BJ (cell line): ENCODE measurements at places on chromosomes 2 and 18. TPM values are rescaled to one million over a fixed set of nuclear protein-coding genes. Genes with fewer than 3 reads are reported as not detected.

Gene RETREG2
- 95.9 and 131 TPM in 2 replicates for polyA plus RNA-seq

Gene ECEL1
- polyA plus RNA-seq = not detected in 2 replicates

Gene FEV
- not detected in 2 replicates for polyA plus RNA-seq

Gene MC4R
- polyA plus RNA-seq = not detected in 2 replicates

Gene RRM2
- polyA plus RNA-seq = 23.5 and 31.8 TPM in 2 replicates

Gene SULT1C4
- polyA plus RNA-seq = 0.05 TPM in 1 of 2 replicates, not detected in the other

Gene TSN
- 41.6 and 58.7 TPM in 2 replicates for polyA plus RNA-seq

Gene RAB6C
- not detected in 2 replicates for polyA plus RNA-seq

Gene PLEKHH2
- polyA plus RNA-seq = 2.2 and 3.6 TPM in 2 replicates

Gene STK16
- 41.6 and 64.2 TPM in 2 replicates for polyA plus RNA-seq

Gene CRYGD
- polyA plus RNA-seq = not detected in 2 replicates

Gene NETO1
- 1.4 and 2.7 TPM in 2 replicates for polyA plus RNA-seq

Gene POTEC
- polyA plus RNA-seq = not detected in 2 replicates

- no peak for DNase-seq
Measured at GRCh38 chr2:101515477-101515876, 40.6 kb upstream of the RFX8 start.

GRCh38 chr18:57921708-57922107 is 118.6 kb upstream of the ATP8B1 start:
- no peak for DNase-seq

GRCh38 chr2:195575016-195575415 is 82.0 kb upstream of the SLC39A10 start:
- DNase-seq = no peak

DNA sequence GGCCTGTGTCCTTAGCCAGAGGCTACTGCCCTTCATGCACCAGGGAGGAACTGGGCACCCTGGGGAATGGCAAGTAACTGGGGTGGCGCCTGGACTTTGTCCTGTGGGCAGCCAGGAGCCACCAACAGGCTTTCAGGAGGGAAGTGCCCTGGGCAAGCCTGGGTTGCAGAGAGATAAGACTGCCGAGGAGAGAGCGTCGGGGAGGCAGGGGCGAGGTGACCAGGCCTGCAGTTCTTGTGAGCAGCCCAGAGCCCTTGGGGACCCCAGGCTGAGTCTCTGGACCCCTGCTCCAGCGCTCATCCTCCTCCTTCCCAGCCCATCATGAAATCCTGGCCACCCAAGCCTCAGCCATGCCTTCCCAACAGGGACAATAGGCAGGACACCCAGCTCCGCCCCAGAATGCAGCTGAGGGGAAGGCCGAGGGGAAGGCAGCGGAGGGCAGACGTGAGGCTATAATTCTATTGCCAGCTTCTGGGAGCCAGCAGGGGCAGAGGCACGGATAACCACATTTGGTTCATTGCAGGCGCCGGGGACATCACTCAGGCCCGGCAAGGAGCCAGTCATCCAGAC is 25.1 kb downstream of the ADRA2B start:
- no peak for DNase-seq

GRCh38 chr2:232838406-232838874 is 31.6 kb upstream of the SNORC start:
- DNase-seq = no peak

GRCh38 chr18:48230467-48231113 is 178.6 kb downstream of the ZBTB7C start:
- DNase-seq = no peak

- DNase-seq = no peak
Measured at GRCh38 chr2:20664431-20665242, 2.3 kb upstream of the GDF7 start.

DNA sequence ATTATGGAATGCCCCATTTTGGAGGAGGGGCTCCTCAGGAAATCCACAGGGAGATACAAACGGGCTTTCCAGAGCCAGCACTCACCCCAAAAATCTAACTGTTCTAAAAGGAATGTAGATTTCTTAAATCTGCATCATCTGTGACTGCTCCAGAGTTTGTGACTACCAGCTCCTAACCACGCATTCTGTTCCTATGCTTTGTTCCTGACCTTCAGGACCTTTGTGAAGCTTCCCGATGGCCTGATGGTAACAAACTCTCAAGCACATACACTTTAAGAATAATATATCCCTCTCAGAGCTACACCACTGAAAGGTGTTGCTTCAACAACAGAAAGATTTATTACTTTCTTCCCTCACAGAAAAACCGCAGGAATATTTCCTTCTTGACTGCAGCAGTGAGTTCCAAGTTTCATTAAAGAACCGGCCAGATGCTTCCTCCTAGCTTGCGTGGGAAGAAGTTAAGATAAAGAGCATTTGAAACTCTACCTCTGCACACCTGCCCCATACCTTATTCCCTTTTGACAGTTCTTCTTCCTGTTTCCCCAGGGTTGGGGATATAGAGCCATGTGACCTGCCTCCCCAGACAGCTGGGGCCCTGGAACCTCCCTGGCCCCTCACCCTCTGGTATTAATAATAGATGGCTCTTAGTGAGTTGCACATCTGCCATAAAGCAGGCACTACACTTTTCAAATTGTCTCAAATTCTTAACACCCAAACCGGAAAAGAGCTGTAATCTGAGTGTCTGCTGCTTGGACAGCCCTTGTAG is 40.2 kb upstream of the EML4 start:
- peak; percentile 75 for DNase-seq

GRCh38 chr18:55783921-55784320 is 195.9 kb upstream of the TCF4 start:
- DNase-seq = no peak

DNA sequence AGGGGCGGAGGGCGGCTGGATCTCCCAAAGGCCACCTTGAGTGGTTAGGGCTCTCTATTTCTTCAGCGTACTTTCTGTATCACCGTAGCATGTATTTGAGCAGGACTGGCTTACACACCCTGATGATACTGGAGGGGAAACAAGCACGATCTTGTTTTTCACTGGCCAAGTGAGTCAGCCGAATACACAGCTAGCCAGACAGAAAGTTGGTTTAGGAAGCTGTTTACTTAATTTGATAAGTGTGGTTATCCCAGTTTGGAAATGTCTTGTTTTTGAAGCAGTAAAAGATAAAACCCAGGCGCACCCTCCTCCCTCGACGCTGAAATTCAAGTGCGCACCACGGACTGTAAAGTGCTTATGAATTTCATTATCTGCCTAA is 582 bp downstream of the RIOK3 start:
- peak; percentile 11 for DNase-seq

- no peak for DNase-seq
Measured at GRCh38 chr18:62857263-62857976, 142.1 kb downstream of the PHLPP1 start.

GRCh38 chr18:13254971-13255927 is 36.7 kb downstream of the LDLRAD4 start:
- no peak for DNase-seq

DNA sequence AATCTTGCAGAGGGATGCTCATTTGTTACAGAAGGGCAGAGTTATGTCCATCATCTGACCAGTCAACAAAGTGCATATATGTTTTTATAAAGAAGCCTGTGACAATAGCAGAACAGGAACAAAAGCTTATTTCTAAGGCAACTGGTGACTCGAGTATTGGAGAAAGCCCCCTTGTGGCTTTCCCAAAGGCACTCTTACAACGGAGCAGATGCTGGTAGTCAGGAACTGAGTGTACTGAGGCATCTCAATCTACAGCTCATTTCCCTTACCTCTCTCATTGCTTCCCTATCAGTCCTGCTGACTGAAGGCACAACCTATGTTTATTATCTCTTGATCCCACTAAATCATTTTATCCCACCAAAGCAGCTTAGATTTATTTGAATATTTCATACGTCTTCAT is 557.1 kb upstream of the CHAC2 start:
- no peak for DNase-seq

GRCh38 chr2:197502201-197502600 is 2.0 kb downstream of the HSPE1 start:
- DNase-seq = no peak

DNA sequence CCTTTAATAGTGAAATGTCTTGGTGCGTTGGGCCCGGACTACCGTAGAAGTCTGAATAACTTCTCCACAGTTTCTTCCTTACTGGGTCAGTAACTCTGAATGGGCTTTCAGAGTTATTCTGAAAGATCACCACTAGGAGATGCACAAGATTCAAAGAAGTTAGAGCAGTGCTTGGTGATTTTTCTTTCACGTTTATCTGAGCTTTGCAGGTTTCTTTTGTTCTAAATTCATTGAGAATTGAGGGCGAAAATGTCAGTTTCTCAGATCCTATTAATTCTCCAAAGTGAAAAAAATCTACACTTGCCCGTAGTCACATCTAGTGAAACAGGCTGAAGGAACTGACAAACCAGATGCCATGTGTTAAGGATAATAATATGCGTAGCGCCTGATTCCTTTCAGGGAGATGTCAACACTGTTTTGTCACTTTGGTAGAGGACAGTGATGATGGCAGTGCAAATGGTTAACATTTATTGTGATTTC is 70.1 kb downstream of the QPCT start:
- peak; percentile 31 for DNase-seq

DNA sequence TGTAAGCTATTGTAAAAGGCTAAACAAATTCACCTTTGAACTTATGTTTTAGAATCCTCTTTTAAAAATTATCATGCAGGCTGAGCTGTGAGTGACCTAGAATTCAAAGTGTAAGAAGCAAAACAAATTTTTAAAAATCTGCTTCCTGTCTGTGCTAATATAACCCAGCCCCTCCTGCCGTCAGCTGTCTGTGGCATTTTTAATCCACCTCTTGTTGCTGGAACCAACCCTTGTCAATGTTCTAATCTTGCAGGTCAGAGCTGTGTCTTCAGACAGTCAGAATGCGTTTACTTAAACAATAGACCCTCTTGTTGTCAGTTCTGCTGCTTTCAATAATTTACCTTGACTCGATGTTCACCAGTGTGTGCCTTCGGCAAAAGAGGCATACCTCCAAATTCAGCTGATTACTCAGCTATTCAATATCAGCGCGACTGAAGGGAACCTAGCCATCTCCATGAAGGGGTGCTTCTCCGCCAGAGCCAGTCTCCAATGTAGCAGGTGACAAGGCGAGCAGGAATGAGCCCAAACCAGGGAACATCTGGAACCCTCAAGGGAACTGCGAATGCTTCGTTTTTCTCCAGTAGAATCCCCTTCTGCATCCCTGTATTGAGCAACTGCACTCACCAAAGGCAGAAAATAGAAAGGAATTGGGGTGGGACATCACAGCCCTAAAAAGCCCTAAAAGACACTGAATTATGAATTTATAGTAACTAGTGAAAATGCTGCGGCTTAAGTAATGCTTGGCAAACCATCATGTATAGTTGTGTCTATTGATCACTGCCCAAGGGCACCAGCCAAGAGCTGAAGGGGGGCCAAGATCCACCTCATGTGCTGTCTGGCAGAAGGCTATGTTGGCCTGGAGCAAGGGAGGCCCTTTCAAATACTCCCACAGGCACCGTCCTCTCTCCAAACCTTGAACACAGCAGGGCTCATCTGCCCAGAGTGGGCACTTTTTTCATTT is 62.5 kb downstream of the LYPD6B start:
- no peak for DNase-seq

DNA sequence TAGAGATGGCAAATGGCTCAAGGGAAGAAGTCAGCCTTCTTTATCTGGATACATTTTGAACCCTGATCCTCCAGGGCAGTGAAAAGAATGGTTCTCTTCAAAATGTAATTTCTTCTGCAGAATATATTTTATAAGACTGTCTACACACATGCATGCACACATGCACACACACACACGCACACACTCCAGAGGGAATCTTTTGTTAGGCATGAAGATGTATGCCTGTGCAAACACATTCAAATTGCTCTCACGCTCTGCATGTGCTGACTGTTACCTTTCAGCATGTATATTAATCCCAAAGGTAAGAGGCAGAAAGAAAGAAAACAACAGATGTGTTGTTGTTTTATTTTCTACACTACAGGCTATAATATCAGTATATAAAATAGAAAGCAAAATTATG is 43.2 kb downstream of the SLC5A7 start:
- no peak for DNase-seq

DNA sequence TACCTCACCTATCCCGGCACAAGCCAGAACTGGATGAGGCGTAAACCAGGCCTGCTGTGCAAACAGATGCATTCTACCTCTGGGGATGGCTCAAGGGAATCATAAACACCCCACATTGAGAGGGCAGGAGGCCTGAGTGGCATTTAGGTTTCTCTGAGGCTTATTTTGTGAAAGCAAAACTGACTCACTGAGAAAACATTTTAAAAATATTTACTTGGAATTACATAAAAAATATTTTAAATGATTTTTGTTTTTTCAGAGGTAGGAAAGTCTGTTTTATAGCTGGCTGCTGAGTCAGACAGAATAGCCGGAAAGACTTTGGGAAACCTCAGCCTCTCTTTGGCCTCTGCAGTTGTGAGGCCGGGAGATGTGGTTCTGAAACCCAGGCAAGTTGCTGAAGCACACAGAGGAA is 244.1 kb downstream of the NCKAP5 start:
- peak; percentile 89 for DNase-seq

DNA sequence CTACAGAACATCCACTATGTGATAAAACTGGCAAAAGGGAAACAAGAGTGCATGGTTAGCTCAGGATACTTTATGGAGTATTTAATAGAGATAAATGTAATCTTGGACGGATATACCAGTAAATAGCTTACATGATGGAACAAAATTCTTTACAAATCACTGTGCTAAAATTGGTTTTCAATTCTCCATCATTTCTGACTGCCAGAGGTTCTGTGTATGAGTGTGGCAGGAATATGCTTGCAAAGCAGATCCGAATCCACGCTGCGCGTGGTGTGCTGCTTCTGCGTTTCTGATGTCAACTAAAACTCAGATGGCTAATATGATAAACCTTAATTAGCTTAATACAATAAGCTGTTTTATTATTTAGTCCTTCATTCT is 2.1 kb downstream of the ZNF532 start:
- DNase-seq = no peak

DNA sequence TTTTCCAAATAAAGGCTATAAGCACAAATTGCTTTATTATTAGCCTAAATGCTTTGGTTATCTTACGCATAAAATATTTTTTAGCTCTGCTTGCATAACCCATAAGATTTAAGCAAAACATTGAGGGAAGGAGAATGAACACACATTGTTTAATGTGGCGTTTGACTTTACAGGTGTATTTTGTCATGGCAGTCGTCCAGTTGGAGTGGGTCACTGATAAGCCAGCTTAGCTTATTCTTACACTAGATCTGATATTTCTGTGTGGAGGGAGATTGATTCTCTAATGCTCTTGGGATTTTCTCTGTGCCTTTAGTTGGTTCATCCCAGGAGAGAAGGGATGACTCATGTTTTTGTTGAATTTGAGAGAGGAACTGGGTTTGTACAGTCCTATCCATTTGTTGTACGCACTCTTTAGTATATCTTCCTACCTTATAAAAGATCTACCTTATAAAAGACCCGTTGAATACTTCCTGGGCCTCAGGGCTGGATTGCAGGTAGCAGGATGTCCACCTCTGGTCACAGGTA is 47.5 kb upstream of the ACYP2 start:
- DNase-seq = no peak
